Stomach (tissue), 19 donors: ENCODE measurements at places on chromosomes 1 and 21. TPM values are rescaled to one million over a fixed set of nuclear protein-coding genes. Genes with fewer than 3 reads are reported as not detected.

DNA sequence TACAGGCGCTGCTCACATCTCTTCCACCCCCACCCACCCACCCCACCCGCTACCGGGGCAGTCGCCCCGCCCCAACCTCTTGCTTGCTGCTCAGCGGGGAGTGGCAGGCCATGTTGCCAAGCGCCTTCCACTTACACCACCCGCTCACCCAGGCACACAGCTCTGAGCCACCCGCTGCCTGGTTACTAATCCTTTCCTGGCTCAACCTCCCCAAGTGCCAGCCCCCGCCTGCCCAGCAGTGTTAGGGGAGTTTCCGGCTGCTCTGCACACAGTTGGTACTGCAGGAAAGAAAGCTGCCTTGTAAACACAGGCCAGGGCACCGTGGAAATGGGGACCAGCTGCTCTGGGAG is 56.2 kb downstream of the LACTBL1 start:
- no peak overlapping the region for H3K4me3 ChIP-seq
- H3K4me1 ChIP-seq, result no peaks in the 10 kb centered on the region
- H3K27ac ChIP-seq, result no peak overlapping the region
- no peak for DNase-seq

DNA sequence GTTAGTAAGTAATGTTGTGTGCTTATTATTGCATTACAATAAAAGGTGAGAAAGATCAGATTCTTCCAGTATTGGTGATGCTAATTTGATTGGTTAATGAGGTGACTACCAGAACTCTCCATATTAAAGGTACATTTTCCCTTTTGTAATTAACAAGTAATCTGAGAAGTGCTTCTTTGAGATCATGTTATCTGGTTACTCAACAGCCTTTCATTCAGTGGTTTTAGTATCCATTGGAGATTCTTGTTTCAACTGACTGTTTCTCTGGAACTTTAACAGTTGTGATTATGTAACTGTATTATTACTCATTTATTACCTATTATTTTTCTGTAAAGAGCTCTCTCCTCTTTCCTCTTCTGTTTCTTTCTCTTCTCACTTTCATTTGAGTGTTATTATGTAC is 86.7 kb downstream of the PEX14 start:
- no peaks in the 10 kb centered on the region for H3K27me3 ChIP-seq
- H3K4me3 ChIP-seq, result no peak overlapping the region
- no peak overlapping the region for H3K27ac ChIP-seq
- no peaks in the 10 kb centered on the region for H3K36me3 ChIP-seq

DNA sequence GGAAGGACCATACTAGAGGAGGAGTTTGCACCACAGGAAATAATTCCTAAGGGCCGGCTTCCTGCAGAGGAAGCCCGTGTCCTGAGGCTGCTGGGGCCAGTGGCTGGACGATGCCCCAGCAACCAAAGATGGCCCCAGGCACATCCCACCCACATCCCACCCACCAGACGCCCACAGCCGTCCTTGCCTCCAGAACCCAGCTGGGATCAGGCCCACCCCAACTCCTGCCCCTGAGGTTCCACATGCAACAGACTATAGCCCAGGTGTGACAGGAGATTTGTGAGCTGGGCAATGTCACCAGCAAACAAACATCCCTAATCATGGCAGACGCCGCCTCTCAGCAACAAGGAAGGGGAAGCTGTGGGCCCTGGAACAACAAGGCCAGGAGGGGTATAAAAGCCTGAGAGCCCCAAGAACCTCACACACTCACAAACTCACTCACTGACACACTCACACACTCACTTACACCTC is at the start of gene KRTAP10-9:
Gene KRTAP10-9, plus strand, starts transcription at position 421 of the 471 bp plus-strand sequence. CDS start 79 bp downstream, outside the sequence.
- H3K36me3 ChIP-seq, result no peaks in the 10 kb centered on the region
- H3K4me3 ChIP-seq, result no peak within 1 kb of the TSS
- no peaks in the 10 kb centered on the region for H3K27me3 ChIP-seq
- H3K27ac ChIP-seq, result no peak within 1 kb of the TSS

The VWA5B1 gene
- total RNA-seq, result not detected

The OXCT2 gene
- total RNA-seq, result 4.8 TPM

GRCh38 chr1:184954232-184954995 is 19.9 kb downstream of the NIBAN1 start:
- H3K36me3 ChIP-seq, result no peaks in the 10 kb centered on the region
- DNase-seq, result no peak
- H3K27ac ChIP-seq, result no peak overlapping the region
- H3K4me1 ChIP-seq, result peaks cover 46% of the 10 kb centered on the region

DNA sequence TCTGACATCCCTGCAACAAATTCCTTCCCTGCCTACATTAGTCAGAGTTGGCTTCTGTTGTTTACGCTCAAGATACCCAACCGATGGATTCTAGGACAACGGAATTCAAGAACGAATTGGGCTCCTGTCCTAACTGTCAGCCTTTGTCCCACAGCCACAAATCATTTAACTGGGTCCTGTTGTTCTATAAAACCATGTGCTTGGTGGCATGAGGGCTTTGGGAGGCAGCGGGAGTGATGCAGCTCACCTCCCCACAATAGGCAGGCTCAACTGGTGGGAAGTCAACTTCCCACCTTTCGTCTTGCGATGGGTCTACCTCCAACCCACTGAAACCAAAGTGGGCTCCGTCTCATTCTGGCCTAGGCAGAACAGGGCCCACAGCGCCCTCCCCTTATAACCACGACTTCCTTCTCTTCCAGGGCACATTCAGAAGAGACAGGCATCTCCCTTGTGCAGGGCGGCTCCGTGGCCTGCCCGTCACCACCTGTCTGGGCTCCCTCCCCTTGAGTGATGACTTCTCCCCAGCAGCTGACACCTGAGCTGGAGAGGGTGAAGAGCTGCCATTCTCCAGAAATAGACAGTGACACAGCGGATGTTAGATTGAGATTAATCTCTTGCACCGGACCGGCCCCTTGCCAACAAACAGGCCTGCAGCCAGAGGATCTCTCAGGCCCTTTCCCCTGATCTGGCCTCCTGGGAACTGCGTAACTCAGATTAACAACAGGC is 26.5 kb downstream of the LRRC38 start:
- H3K36me3 ChIP-seq, result no peaks in the 10 kb centered on the region
- no peak for DNase-seq

GRCh38 chr1:175000697-175001187 is 995 bp downstream of the CACYBP start:
- DNase-seq, result no peak
- H3K27ac ChIP-seq, result peak overlapping the region; percentile 98
- peak overlapping the region; percentile 87 for H3K4me3 ChIP-seq
- no peaks in the 10 kb centered on the region for H3K27me3 ChIP-seq

GRCh38 chr1:53896635-53897229 is 2.7 kb downstream of the DIO1 start:
- no peaks in the 10 kb centered on the region for H3K36me3 ChIP-seq
- no peak for DNase-seq
- H3K4me1 ChIP-seq, result peaks cover 8% of the 10 kb centered on the region
- peak overlapping the region; percentile 52 for H3K27ac ChIP-seq

DNA sequence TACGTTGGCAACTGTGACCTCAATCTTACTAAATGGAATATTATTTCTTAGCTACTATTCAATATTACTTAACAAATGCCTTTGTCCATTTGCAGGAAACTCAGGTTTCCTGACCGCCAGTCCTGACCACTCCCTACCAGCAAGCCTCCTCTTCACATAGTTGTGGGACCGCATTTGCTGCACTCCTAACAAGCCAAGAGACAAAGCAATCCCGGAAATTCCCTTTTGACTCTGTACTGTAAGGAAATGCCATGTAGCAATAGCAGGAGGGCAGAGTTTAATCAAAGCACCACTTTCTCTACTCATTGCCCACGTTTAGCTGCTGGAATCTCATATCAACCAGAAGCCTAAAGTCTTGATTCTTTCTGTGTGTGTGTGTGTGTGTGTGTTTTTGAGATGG is 28.1 kb upstream of the ACBD6 start:
- no peak overlapping the region for H3K27ac ChIP-seq
- no peak for DNase-seq
- H3K4me3 ChIP-seq, result no peak overlapping the region
- H3K36me3 ChIP-seq, result no peaks in the 10 kb centered on the region

- peak; percentile 57 for DNase-seq
- H3K4me1 ChIP-seq, result no peaks in the 10 kb centered on the region
- no peaks in the 10 kb centered on the region for H3K27me3 ChIP-seq
- H3K36me3 ChIP-seq, result no peaks in the 10 kb centered on the region
- no peak overlapping the region for H3K27ac ChIP-seq
- H3K4me3 ChIP-seq, result no peak overlapping the region
Measured at GRCh38 chr1:153277852-153278251, 18.4 kb downstream of the LORICRIN start.
